ENCODE measurements at places on chromosomes 4 and X.

DNA sequence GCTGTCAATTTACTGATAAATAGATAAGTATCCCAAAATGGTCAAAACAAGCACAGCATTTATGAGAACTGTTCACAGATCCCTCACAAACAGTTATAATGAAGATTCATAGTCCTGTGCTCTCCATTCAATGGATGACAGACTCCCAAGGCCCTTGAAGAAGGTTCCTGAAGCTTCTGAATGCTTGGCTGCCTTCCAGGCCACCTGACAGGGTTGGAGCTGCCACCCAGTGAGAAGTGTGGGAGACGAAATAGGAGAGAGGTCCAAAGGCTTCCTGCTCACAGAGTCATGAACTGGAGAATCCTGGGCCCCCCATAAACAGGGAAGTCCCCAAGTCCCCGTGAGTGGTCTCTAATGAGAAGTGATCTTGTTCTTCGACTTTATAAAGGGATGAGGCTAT, 26.0 kb upstream of the ANXA3 start:
- DNase-seq: no peak

GRCh38 chr4:120977435-120977997, 55.0 kb upstream of the PRDM5 start:
- DNase-seq: peak; percentile 46

DNA sequence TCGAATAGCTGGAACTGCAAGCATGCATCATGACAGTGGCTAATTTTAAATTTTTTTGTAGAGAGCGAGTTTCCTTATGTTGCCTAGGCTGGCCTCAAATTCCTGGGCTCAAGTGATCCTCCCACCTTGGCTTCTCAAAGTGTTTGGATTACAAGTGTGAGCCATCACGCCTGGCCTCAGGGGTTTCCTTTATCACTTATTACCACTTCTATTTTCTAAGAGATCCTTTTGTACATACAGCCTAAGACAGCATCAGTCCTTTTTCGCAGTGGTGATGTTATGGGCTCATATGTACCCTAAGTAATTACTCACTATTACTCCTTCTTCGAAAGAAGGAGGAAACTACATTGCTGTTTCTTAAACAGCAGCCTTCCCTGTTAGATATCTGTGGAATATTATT, 54.1 kb upstream of the CDKN2AIP start:
- no peak for DNase-seq

- DNase-seq: no peak
These were observed 300.3 kb downstream of the CHIC1 start for GRCh38 chrX:73863268-73863667.

Data from Jurkat, Clone E6-1 (cell line).